Neuronal stem cell (in vitro differentiated cells): ENCODE measurements at places on chromosomes 7 and 10.

GRCh38 chr7:26959290-26959689, 94.9 kb upstream of the SKAP2 start:
- no peak overlapping the region for H3K4me3 ChIP-seq
- no peaks in the 10 kb centered on the region for H3K36me3 ChIP-seq
- no peaks in the 10 kb centered on the region for H3K27me3 ChIP-seq

DNA sequence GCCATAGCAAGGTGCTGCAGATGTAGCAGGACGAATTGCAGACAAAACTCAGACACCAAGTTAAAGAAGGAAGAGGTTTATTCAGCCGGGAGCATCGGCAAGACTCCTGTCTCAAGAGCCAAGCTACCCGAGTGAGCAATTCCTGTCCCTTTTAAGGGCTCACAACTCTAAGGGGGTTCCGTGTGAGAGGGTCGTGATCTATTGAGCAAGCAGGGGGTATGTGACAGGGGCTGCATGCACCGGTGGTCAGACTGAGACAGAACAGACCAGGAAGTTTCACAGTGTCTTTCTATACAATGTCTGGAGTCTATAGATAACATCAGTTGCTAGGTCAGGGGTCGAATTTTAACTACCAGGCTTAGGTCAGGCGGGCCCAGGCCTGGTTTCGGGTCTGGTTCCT, 222.0 kb upstream of the C7orf33 start:
- DNase-seq = no peak
- H3K27ac ChIP-seq = no peak overlapping the region
- no peaks in the 10 kb centered on the region for H3K36me3 ChIP-seq
- no peak overlapping the region for H3K4me3 ChIP-seq

- H3K36me3 ChIP-seq = no peaks in the 10 kb centered on the region
- no peaks in the 10 kb centered on the region for H3K27me3 ChIP-seq
- no peak overlapping the region for H3K27ac ChIP-seq
- no peak overlapping the region for H3K4me3 ChIP-seq
- DNase-seq = no peak
These were observed 730.6 kb upstream of the IGFBP3 start for GRCh38 chr7:46651561-46652088.

GRCh38 chr10:85612378-85612775, 754.2 kb downstream of the GRID1 start:
- H3K4me3 ChIP-seq = no peak overlapping the region
- no peaks in the 10 kb centered on the region for H3K36me3 ChIP-seq
- H3K27ac ChIP-seq = no peak overlapping the region
- no peak for DNase-seq

- no peaks in the 10 kb centered on the region for H3K36me3 ChIP-seq
- H3K27me3 ChIP-seq = no peaks in the 10 kb centered on the region
- DNase-seq = no peak
- no peak overlapping the region for H3K27ac ChIP-seq
- H3K4me3 ChIP-seq = no peak overlapping the region
These were observed 25.6 kb upstream of the SEPHS1 start for GRCh38 chr10:13373644-13374043.

DNA sequence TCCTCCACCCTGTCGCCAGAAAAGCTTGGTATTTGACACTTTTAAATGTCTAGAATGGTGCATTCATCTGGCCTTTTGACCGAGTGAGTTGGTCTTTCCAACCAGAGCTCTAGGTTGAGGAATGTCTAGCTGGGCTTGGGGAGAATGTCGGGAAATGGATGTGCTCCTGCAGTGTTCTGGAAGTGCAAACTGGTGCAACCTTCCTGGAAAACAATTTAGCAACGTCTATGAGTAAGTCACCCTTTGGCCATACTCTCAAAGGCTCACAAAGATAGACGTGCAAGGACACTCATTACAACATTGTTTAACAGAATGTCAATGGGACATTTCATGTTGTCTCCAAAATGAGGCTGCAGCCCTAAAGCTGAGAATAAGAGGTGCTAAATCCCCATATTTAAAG, 12.2 kb upstream of the NMT2 start:
- no peaks in the 10 kb centered on the region for H3K36me3 ChIP-seq
- no peaks in the 10 kb centered on the region for H3K4me1 ChIP-seq
- no peak for DNase-seq
- no peak overlapping the region for H3K27ac ChIP-seq
- no peaks in the 10 kb centered on the region for H3K27me3 ChIP-seq

- no peaks in the 10 kb centered on the region for H3K4me1 ChIP-seq
- H3K4me3 ChIP-seq = no peak overlapping the region
- H3K27me3 ChIP-seq = no peaks in the 10 kb centered on the region
- H3K27ac ChIP-seq = no peak overlapping the region
These were observed 156.3 kb upstream of the SEMA3C start for GRCh38 chr7:81075150-81075549.

- no peaks in the 10 kb centered on the region for H3K27me3 ChIP-seq
- DNase-seq = peak; percentile 17
- H3K4me3 ChIP-seq = no peak within 1 kb of the TSS
- H3K4me1 ChIP-seq = peaks cover 10% of the 10 kb centered on the region
These were observed at the start of gene HK1 for GRCh38 chr10:69278446-69278963. HK1 (plus strand) TSS chr10:69278496.

- no peaks in the 10 kb centered on the region for H3K4me1 ChIP-seq
- H3K27me3 ChIP-seq = no peaks in the 10 kb centered on the region
- H3K36me3 ChIP-seq = no peaks in the 10 kb centered on the region
These were observed 57.0 kb upstream of the ARL4A start for GRCh38 chr7:12630513-12630819.

- no peaks in the 10 kb centered on the region for H3K27me3 ChIP-seq
- H3K36me3 ChIP-seq = no peaks in the 10 kb centered on the region
- H3K4me3 ChIP-seq = no peak overlapping the region
- H3K4me1 ChIP-seq = peaks cover 5% of the 10 kb centered on the region
- no peak overlapping the region for H3K27ac ChIP-seq
These were observed 114.6 kb upstream of the FZD1 start for GRCh38 chr7:91149341-91150246.

DNA sequence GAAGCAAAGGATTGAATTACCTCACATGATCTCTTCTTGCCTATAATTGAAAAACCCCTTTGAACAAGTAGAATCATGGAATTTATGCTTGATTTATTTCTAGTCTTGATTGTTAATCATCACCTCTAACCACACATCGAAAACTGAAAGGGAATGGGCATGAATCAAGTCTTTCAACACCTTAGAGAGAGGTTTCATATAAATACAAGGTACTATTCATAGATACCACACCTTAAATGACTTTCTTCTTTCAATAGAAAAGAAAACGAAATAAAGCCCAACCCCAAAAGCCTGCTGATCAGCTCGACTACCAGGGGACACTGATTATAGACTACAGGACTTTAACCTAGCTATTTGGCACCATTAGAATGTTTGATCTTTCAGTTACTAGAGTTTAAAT, 128.6 kb upstream of the PTPRZ1 start:
- no peaks in the 10 kb centered on the region for H3K36me3 ChIP-seq
- no peak overlapping the region for H3K4me3 ChIP-seq
- H3K27ac ChIP-seq = no peak overlapping the region
- no peaks in the 10 kb centered on the region for H3K4me1 ChIP-seq
- H3K27me3 ChIP-seq = no peaks in the 10 kb centered on the region
- no peak for DNase-seq

- peak overlapping the region; percentile 41 for H3K4me3 ChIP-seq
- peak; percentile 57 for DNase-seq
- H3K27ac ChIP-seq = peak overlapping the region; percentile 64
- H3K4me1 ChIP-seq = peaks cover 71% of the 10 kb centered on the region
These were observed 29.7 kb downstream of the TRIM8 start for GRCh38 chr10:102673819-102674511.

DNA sequence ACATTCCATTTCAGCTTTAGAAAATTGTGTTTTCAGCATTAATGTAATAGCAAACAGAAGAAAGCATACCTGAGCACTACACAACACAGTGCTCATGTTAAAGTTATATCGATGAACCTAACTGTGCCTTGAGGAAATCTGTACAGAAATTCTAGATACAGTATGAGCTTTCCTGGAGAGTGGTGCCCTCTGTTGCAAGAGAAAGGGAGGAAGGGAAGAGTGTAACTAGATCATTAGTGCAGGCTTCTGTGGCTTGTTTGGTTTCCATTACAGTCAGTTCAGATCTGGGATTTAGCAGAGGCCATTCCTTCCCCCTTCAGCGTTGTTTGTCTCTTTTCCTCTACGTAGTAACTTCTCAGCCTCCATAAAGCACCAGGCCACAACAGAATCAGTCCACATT, 139.7 kb downstream of the HTR7 start:
- H3K4me3 ChIP-seq = no peak overlapping the region
- no peaks in the 10 kb centered on the region for H3K36me3 ChIP-seq
- H3K4me1 ChIP-seq = no peaks in the 10 kb centered on the region
- no peak for DNase-seq
- no peak overlapping the region for H3K27ac ChIP-seq

DNA sequence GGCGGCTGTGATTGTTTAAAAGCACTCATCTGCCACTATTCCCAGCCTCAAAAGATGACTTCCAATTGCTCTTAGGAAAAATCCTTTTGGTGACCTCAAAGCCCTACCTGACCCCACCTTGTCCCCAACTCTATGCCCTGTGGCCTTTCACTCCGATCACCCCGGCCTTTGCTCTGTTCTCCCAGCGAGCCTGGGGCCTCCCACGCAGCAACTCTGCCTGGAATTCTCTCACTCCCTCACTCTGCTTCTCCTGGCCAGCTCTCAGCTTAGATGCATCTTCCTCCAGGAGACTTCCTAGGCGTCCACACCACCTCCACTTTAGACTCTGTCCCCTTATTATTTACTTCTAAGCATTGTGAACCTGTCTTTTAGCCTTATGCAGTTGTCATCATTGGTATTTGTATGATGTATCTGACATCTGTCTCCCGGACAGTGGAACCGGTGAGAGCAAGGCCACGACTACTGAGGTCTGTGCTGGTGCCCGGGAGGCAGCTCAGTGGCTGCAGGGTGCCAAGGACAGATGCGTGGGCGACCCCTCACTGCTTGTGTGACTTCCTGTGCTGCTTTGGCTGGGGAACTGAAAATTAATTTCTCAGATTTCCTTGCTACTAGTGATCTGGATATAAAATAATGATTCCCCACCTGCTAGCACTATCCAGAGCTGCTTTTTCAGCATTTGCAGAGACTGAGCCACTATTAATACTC, 63.0 kb downstream of the PIP4K2A start:
- H3K4me3 ChIP-seq = no peak overlapping the region
- H3K4me1 ChIP-seq = peaks cover 21% of the 10 kb centered on the region
- DNase-seq = no peak
- no peak overlapping the region for H3K27ac ChIP-seq
- H3K27me3 ChIP-seq = no peaks in the 10 kb centered on the region

- no peak for DNase-seq
- no peak overlapping the region for H3K4me3 ChIP-seq
- H3K36me3 ChIP-seq = no peaks in the 10 kb centered on the region
- H3K27me3 ChIP-seq = no peaks in the 10 kb centered on the region
These were observed 105.5 kb downstream of the NEUROD6 start for GRCh38 chr7:31234836-31235605.

- H3K4me3 ChIP-seq = no peak overlapping the region
- no peak overlapping the region for H3K27ac ChIP-seq
- no peak for DNase-seq
- peaks cover 2% of the 10 kb centered on the region for H3K4me1 ChIP-seq
These were observed 23.6 kb downstream of the BZW2 start for GRCh38 chr7:16669581-16669980.

DNA sequence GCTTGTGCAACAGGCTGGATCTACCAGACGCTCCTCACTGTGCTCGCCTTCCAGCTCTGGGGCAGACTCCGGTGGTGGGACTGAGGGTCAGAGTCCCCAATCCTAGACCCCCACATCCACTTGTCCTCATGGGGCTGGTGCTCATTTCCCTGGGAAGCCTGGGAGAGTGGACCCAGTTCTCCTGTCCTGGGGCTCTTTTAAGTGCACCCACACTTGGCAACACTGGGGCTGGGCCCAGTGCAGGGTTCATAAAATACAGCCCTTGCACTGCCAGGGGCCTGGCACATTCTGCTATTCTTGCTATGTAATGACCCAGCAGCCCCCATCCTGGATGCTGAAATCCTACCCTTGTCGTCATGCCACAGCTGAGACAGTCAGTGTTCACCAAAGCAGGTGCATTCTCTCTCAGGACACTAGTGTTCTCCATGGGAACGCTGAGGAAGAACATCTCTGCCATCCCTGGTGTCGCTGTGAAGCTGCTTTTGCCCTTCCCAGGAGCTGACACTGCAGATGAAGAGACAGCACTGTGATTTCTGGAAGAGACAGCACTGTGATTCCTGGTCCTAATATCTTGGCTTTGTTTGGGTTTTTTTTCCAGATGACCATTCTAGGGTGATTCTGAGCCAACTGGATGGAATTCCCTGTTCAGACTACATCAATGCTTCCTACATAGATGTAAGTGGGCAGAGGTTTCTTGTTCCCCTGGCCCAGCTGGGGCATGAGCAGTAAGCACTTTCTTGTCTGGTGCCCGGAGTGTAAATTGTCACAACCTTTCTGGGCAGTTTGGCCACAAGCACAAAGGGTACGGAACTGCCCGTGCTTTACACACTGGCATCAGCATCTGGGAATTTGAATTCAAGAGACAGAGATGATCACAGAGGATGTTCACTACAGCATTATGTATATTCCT, 65.6 kb downstream of the MKI67 start:
- H3K4me1 ChIP-seq = peaks cover 9% of the 10 kb centered on the region
- no peak overlapping the region for H3K27ac ChIP-seq
- no peak for DNase-seq
- H3K36me3 ChIP-seq = no peaks in the 10 kb centered on the region
- no peaks in the 10 kb centered on the region for H3K27me3 ChIP-seq

- H3K4me3 ChIP-seq = no peak overlapping the region
- H3K27ac ChIP-seq = no peak overlapping the region
- H3K4me1 ChIP-seq = peaks cover 2% of the 10 kb centered on the region
- DNase-seq = peak; percentile 15
- H3K36me3 ChIP-seq = no peaks in the 10 kb centered on the region
- H3K27me3 ChIP-seq = no peaks in the 10 kb centered on the region
These were observed 134.8 kb upstream of the KIF5B start for GRCh38 chr10:32190890-32191491.

- no peak overlapping the region for H3K27ac ChIP-seq
- no peak overlapping the region for H3K4me3 ChIP-seq
- H3K27me3 ChIP-seq = no peaks in the 10 kb centered on the region
- no peak for DNase-seq
- H3K36me3 ChIP-seq = no peaks in the 10 kb centered on the region
- H3K4me1 ChIP-seq = peaks cover 5% of the 10 kb centered on the region
These were observed 70.1 kb downstream of the HACD1 start for GRCh38 chr10:17547060-17547459.

DNA sequence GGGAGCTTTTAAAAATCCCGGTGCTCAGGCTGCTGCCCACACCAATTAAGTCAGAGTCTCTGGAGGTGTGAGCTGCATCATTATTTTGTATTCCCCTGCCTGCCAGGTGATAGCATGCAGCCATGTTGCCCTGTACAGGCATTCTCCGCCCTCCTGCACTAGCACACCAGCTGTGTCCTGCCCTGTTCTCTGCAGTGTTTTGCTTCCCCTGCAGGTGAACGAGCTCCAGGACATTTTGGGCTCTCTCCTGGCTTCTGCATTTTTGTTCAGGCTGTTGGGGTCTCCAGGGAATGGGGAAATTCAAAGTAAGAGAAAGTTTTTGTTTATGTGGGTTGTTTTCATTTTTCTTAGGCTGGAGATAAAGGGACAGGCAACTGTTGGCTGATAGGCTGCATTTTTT, 271.0 kb upstream of the COBL start:
- DNase-seq = no peak
- H3K27ac ChIP-seq = no peak overlapping the region
- no peaks in the 10 kb centered on the region for H3K36me3 ChIP-seq
- no peaks in the 10 kb centered on the region for H3K27me3 ChIP-seq

- H3K4me3 ChIP-seq = no peak overlapping the region
- H3K4me1 ChIP-seq = peaks cover 8% of the 10 kb centered on the region
- DNase-seq = no peak
These were observed 9.5 kb upstream of the KAZALD1 start for GRCh38 chr10:101052285-101052684.
